ENCODE measurements at places on chromosomes 7 and 10.

DNA sequence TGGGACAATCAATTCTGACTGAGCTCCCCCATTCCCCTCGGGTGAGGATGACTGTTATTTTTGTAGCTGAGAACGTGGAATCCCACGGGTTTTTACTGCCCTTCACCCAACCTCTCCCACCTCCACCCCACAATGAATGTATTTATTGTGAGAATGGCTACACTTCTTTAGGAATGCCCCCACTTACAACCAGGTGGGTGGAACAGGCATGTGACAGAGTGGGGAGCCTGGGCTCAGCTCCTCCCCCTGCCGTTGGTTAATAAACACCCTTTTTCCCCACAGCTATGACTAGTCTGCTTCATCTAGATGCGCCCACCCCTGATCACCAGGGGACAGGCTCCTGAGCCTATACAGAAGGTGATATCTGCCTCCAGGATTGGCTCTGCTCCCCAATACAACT, 2.0 kb downstream of the MRPL43 start:
- no peak for DNase-seq

GRCh38 chr10:43648398-43649184, at the start of gene ZNF32:
ZNF32 (minus strand) TSS chr10:43648881; CDS start chr10:43646133, 2,748 bp downstream.
- peak; percentile 74 for DNase-seq

GRCh38 chr7:20220921-20221547, 3.9 kb upstream of the MACC1 start:
- no peak for DNase-seq

DNA sequence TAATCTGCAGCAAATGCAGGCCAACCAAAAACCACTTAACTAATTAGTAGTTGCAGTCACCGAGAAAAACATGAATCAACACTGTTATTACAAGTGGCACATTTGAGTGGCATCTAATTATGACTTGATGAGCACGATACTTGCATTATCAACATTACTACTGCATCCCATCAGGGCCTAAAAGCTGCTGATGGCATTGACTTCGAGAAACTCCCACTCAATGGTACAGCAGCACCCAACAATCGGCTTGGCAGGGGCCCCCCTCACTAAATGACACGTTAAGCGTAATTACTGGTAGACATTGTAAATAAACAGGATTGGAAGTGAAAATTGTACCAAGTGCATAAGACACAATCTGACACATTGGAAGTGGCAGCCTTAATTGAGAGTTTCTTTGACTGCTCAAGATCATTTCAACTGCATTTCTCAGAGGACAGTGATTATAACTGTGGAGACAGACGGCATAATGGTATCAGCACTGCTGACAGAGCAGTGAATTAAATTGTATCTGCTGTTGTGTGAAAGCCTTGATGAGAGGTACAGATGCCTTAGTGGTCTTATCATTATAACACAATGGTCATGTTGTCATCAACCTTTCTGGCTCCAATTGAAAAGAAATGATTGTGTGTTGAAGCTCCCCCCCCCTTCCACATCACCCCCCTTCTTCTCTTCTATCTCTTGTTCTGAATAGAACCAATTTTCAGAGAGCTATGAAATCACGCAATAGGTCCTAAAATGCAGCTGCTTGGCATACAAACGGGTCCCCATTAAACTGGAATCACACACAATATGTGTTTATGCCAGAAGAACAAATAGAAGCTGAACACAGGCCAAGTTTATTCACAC, 43.4 kb downstream of the SHTN1 start:
- DNase-seq = peak; percentile 88

DNA sequence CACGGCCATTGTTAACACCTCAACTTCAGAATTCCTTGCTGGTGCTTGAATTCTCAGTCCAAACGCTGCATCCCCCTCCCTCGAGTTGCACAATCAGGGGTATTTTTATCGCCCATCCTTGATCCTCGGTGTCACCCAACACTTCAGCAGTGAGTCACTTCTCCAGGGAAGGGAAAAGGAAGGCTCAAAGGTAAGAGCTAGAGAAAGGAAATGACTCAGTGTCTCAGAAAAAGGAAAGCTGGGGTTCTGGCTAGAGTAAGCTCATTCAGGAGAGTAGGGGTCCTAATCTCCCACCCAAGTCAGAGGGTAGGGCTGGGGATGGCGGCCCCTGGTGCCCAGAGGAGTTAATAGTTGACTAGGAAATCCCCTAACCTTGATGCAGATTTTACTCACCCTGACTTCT, 39.8 kb upstream of the TRIM8 start:
- no peak for DNase-seq

DNA sequence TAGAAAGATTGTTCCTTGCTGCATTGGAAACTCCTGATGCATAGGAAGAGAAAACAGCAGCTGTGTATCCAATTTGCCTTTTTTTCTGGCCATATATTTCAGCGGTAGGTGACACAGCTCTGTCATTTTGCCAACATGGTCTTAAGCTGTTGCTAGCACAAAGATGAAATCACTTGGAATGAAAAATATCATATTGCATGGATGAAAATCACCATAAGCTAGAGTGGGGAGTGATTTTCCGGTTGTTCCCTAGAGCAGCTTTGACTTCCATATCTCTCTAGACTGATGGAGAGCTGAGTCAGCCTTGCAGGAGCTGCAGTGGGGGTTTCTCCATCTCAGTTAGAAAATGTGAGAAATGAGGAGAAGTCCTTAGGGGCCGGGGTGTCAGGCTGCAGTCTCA, 38.3 kb upstream of the BTBD16 start:
- no peak for DNase-seq

DNA sequence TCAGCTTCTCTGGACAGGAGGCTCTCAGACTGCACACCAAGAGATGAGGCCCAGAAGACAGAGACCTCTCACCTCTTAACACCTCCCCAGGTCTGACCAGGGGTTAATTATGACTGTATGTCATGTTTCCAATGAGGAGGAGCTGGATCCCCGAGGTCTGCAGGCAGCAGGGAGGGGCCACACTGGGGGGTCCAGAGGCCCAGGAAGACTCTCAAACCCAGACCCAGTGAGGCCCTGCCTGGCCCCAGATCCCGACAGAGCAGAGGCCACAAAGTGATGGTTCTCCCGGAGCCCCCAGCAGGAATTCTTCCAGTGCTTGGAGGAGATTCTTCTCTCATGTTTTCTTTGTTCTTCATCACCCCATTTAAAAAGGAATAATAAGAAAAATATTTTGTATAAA, 28.8 kb downstream of the PTPRN2 start:
- DNase-seq = no peak

GRCh38 chr10:25824050-25824449, 110.0 kb upstream of the MYO3A start:
- DNase-seq = no peak

DNA sequence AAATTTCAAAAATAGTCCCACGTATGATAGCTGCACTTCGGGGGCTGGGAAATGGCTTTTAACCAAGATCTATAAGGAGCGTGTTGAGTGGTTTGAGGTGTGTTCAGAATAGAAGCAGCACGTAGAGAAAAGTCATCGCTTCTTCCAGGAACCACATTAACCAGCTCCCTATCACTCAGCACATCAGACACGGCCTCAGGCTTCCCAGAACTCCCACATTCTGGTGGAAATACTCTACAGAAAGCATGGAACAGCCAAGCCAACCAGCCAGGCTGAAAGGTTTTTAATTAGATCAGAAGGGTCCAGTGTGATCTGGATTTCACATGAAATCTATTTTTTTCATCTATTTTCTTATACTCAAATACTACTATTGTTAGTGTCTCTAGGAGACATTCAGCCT, 231.5 kb upstream of the NRP1 start:
- no peak for DNase-seq

DNA sequence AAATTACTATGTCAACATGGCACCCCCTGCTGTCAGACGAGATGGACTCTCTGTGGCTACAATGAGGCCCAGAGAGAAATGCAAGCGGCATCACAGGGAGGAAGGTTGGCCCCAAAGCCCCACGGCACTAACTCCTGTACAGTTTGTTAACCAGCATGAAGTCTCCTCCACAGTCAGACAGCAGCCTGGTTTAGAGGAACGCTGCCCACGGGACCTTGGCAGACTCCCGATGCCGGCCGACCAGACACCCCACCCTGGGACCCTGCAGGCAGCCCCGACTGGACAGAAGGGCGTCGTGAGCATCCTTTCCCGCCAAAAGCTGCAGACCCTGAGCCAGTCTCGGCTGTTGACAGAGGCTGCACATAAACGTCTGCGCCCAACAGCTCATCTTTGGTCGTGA, 158.8 kb downstream of the DIP2C start:
- DNase-seq = no peak

GRCh38 chr7:17027143-17027788, 145.5 kb upstream of the AGR3 start:
- no peak for DNase-seq

DNA sequence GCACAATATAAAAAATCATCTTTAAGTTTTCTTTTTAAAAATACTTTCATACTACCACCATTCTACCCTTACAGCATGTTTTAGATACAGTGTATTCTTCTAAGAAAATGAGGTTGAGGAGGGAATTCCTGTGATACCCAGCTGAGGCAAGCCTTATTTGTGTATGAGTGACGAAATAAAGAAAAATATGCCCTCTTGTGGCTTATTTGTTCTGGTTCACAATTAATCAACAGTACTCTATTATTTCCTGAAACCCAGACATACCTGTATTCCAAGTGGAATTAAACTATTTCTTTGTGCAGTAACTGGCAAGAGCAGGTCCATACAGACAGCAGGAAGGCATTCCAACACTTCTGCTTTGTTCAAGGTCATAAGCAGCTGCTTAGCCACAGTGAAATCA, 4.5 kb upstream of the SEMA3D start:
- DNase-seq = no peak

DNA sequence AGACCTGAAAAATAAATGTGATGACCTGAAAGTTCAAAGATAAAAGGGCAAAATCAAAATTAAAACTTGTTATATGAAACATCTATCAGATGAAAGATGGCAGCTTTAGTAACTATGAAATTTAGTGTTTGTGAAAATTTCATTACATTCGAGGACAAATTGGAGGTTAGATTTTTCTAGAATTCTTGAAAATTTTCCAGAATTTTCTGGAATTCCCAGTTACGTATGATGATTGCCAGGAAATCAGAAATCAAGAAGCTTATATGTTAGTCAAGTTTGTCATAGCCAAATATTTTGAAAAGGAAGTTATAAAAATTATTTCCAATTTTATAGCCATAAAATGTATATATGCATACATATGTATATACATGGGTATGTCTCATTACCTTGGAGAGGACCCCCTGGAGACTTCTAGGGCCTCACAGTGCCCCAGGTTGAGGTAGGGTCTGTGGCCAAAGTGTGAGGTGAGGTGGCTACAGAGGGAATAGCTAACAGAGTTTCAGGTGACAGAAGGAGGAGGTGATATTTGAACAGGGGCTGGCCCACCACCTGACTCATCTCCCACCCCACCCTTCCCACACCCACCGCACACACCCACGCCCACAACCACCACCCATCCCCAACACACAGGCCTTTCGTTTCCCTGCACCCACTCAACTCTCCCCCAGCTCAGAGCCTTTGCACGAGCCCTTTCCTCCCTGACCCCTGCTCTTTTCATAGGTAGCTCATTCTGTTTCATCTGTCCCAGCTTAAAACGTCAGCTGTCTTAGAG, 21.5 kb downstream of the C10orf105 start:
- no peak for DNase-seq

DNA sequence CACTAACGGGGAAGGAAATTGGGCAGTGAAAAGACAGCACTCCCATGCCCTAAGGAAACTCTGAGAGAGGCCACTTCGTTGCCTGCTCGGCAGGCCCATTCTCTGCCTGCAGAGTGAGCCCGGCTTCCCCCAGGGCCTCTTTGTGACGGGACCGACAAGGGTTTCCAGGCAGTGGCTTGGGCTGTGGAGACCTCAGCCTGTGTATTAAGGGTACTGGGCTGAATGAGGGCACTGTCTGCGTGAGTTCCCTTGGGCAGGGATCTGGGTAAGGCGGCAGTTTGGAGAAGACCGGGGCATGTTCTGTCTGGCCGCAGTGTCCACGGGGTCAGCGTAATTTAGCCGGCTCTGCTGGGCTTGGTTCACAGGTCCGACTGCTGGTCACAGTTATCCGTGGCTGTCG, 237.2 kb downstream of the MGMT start:
- no peak for DNase-seq

GRCh38 chr10:120607710-120608703, 151.0 kb downstream of the PLPP4 start:
- DNase-seq = no peak

GRCh38 chr10:71927776-71928592, 36.2 kb upstream of the CHST3 start:
- no peak for DNase-seq

GRCh38 chr10:43203448-43204041, 63.3 kb downstream of the RASGEF1A start:
- DNase-seq = no peak

GRCh38 chr7:104550362-104550761, 222.0 kb downstream of the LHFPL3 start:
- DNase-seq = no peak

DNA sequence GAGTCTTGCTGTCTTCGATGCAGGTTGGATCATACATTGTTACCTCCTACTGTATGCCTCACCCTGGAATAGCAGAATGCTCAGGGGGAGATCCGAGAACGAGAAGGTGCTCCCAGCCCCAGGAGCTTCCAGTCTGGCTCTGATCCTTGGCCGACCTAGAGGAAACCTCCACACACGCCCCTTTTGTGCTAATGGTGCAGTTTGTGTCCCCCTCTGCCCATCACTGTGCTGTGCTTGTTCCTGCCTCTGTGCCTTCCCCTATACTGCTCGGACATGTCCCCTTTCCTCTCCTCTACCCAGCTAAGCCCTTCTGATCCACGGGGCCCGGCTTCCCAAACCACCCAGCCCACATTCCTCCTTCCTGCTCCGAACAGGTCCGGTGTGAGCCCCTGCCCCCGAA, 32.5 kb downstream of the ZNF775 start:
- no peak for DNase-seq

- DNase-seq = no peak
These were observed 289.2 kb upstream of the NRP1 start for GRCh38 chr10:33623669-33624068.

DNA sequence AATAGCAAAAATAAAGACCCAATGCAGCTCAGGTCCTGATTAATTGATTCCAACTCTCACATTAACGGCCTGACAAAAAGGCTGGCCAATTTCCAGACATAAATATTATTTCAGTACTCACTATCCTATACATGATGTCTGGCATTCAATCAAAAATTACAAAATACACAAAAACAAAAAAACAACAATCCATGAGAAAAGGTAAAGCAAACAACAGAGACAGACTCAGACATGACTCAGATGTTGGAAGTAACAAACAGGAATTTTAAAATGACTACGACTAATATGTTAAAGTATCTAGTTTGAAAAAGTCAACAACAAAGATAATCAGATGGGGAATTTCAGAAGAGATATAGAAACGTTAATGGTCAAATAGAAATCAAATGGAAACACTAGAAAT, 152.8 kb downstream of the AMPH start:
- no peak for DNase-seq

- peak; percentile 66 for DNase-seq
These were observed 40.3 kb downstream of the COL17A1 start for GRCh38 chr10:104045151-104046089.
